Activated T-cell treated with anti-CD3 and anti-CD28 coated beads for 1 hour (primary cell): ENCODE measurements at places on chromosomes 4 and X.

- no peak for DNase-seq
Observed at GRCh38 chr4:10565166-10565780, 108.0 kb upstream of the ZNF518B start.

- no peak for DNase-seq
Observed at GRCh38 chrX:40267334-40268187, 169.8 kb upstream of the BCOR start.

- DNase-seq, result peak; percentile 33
Observed at GRCh38 chrX:53284684-53285447, 3.5 kb upstream of the IQSEC2 start.

DNA sequence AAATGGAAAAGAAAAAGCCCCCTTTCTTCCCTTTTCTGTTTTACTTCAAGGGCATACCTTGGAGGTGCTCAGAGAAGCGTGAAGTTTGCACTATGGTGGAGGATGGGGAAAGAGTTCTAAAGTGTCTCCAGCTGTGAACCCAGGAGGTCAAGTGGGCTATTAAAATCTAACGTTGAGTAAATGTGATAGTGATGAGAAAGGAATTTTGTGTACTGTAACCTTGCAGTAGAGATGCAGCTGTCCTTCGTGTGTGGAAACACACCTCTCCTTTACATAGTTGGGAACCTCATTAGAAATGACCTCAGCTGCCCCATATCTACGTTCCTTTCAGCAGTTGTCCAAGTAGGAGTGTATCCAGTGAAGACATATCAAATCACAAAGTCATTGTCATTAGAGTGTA, 26.5 kb downstream of the ADH5 start:
- DNase-seq, result no peak

- DNase-seq, result peak; percentile 4
Observed at GRCh38 chr4:123564758-123565346, 168.3 kb downstream of the SPRY1 start.

DNA sequence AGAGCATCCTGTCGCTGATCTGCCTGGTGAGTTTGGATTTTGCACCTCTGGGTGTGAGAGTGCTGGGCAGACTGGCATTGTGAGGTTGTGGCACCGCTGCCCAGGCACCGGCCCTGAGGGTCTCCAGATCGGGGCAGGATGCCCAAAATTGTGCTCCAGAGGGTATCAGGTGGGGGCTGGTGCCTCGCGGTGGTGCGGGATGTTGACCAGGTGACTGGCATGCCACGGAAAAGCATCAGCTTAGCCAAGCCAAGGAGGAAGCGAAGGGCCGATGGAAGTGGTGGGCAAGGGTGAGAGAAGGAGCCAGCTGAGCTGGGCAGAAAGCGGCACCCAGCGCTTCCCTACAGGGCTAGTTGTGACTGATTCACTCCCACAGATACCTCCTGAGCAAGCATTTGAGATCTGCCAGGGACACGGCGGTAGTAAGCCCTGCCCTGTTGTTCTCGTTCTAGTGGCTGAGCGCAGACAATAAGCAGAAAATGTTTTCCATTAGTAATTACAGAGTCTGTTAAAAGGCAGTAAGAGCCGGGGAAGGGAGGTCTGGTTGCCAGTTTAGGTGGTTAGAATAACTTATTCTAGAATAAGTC, 809 bp downstream of the ZFP92 start:
- no peak for DNase-seq

- DNase-seq, result no peak
Observed at GRCh38 chr4:153001626-153002025, 65.5 kb downstream of the FHDC1 start.

DNA sequence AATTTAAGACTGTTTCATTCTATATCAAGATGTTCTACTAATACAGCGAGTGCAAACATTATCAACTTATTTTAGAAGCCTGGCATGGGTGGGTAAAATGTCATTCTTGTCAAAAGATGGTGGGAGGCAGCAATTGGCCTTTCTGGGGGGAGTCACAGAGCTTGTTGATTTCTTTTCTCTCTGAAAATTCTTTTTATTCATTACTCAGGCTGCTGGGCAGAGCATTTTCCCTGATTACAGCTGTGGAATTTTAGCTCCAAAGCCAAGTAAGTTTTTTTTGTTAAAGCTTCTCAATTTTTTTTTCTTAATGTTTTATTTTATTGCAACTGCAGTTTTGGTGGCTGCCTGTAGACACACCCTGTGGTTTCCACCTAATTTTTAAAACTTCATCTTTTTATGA, 50.4 kb downstream of the GPC4 start:
- DNase-seq, result no peak

DNA sequence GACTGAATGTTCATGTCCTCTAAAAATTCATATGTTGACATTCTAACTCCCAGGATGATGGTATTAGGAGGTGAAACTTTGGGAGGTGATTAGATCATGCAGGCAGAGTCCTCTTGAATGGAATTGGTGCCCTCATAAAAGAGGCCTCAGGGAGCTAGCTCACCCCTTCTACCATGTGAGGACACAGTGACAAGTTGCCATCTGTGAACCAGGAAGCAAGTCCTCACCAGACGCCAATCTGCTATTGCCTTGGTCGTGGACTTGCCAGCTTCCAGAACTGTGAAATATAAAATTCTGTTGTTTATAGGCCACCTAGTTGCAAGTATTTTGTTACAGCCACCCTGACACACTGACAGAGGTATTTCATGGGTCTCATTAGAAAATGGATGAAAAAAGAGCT, 28.5 kb upstream of the LONRF3 start:
- no peak for DNase-seq

DNA sequence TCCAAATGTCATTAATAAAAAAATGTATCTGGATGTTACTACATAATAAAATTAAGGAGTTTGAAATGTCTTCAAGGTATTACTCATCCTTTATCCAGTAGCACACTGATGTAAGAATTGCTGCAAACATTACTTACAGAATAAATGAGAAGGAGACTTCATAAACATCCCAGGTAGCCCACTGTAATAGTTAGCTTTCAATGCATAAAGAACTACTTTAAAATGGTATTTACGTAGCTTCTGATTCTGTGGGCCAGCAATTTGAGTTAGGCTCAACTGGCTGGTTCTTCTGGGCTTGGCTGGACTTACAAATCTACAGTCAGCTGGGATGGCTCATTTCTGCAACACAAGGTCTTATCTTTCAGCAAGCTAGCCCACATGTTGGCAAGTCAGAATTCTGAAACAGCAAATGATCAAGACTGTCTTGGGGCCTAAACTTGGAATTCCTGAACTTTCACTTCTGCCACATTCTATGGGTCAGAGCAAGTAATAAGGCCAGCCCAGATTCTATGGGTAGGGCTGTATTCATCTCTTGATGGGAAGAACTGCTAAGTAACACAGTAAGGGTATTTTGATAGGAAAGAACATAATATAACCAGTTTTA, 522.5 kb downstream of the IQCM start:
- DNase-seq, result no peak
